Endodermal cell (in vitro differentiated cells): ENCODE measurements at places on chromosomes 1 and 21. TPM values are rescaled to one million over a fixed set of nuclear protein-coding genes. Genes with fewer than 3 reads are reported as not detected.

Gene TRIM67
- total RNA-seq = 0.04 to 0.08 TPM in 2 of 3 replicates, not detected in the other

GRCh38 chr1:182453631-182454030 is 3.7 kb downstream of the RGSL1 start:
- H3K27me3 ChIP-seq = peaks cover 36% of the 10 kb centered on the region
- DNase-seq = no peak

Gene GBP7
- not detected in 3 replicates for total RNA-seq

Gene PRR9
- total RNA-seq = not detected in 2 replicates

GRCh38 chr1:86997538-86997937 is 83.1 kb downstream of the HS2ST1 start:
- H3K27me3 ChIP-seq = no peaks in the 10 kb centered on the region

- H3K4me1 ChIP-seq = no peaks in the 10 kb centered on the region
- H3K27me3 ChIP-seq = peaks cover 15% of the 10 kb centered on the region
- no peak overlapping the region for H3K27ac ChIP-seq
- H3K36me3 ChIP-seq = no peaks in the 10 kb centered on the region
- no peak overlapping the region for H3K4me3 ChIP-seq
- DNase-seq = no peak
These were observed 27.6 kb downstream of the TP73 start for GRCh38 chr1:3679799-3680453.

Gene SV2A
- total RNA-seq = 19.2 to 26.6 TPM (median 25.6 TPM) in 3 replicates

DNA sequence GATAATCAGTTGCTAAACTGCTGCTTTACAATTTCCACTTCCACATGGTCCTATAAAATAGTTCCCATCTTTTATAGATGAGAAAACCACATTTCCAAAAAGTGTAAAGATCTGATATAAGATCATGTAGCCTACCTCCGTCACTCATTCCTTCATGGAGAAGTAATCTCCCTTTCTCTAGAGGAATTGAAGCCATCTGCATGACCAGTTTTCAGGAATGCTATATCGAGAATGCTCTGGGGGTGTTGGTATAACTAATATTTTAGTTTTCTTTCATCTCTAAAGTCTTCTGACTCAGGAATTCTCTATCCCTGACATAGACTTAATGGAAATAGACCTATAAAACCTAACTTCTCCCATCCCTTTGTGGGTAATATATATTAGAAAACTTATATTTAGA is 173.0 kb upstream of the UBE2U start:
- H3K36me3 ChIP-seq = peaks cover 5% of the 10 kb centered on the region
- no peak for DNase-seq
- H3K27ac ChIP-seq = no peak overlapping the region
- no peak overlapping the region for H3K4me3 ChIP-seq
- H3K4me1 ChIP-seq = no peaks in the 10 kb centered on the region

GRCh38 chr1:174701565-174701964 is 253.8 kb downstream of the GPR52 start:
- no peaks in the 10 kb centered on the region for H3K4me1 ChIP-seq
- DNase-seq = no peak

DNA sequence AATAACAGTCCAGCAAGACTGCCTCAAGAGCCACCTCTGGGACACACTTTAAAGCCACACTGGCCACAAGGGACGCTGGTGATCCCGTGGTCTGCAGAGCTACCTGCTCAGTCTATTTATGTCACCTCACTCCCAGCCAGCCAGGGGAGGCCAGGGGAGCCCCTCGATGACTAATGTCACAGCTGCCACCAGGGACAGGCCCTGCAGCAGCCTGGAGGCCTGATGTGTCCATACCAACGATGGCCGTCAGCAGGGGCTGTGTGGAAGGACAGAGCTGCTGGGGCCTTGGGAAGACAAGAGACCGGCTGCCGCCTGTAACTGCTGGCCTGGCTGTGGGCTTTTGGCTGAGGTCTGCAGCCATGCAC is 71.0 kb downstream of the SIK1 start:
- H3K27ac ChIP-seq = no peak overlapping the region
- no peaks in the 10 kb centered on the region for H3K27me3 ChIP-seq

GRCh38 chr21:14875704-14876523 is 188.9 kb downstream of the NRIP1 start:
- H3K4me1 ChIP-seq = peaks cover 4% of the 10 kb centered on the region
- H3K27me3 ChIP-seq = no peaks in the 10 kb centered on the region
- H3K36me3 ChIP-seq = no peaks in the 10 kb centered on the region
- no peak overlapping the region for H3K4me3 ChIP-seq
- no peak for DNase-seq
- H3K27ac ChIP-seq = no peak overlapping the region

Gene OR6N1
- not detected in 3 replicates for total RNA-seq

DNA sequence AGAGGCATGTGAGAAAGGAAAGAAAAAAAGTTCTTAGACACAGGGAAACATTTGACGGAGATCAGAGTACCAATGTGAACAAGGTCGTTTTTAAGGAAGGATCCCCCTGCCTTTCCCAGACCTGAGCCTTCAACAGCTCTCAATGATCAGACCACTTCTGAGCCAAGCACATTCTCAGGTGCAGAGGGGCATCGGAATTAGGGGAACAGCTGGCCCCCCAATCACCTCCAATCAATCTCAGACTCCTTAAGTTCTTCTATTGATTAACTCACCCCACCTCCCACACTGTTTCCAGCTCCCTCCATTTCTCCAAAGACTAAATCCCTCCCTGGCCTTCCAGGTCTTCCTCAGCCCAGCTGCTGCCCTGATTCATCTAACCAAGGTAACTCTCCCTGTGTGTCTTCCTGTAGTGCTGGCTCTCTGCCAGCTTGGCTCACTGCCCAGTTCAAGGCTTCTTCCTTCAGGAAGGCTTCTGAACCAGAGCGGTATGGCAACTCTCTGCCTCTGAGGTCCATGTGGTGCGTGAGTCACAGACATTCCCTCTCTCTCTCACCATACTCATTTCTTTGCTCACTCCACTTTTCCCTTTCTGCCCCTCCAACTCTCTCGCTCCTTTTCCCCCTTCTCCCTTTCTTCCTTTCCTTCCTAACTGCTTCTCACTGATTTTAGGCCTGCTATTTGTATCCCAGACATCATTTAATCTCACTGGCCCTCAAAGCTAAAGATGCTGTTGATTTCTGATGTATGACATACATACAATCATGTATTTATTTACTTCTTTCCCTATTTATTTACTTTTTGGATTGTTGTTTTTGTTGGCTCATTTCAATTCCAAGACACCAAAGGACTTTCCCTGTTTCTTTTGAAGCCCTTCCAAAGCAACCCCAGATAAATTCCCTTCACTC is 18.1 kb downstream of the CFAP45 start:
- H3K36me3 ChIP-seq = no peaks in the 10 kb centered on the region
- no peak overlapping the region for H3K27ac ChIP-seq
- DNase-seq = no peak
- H3K4me1 ChIP-seq = no peaks in the 10 kb centered on the region
- peaks cover 4% of the 10 kb centered on the region for H3K27me3 ChIP-seq

DNA sequence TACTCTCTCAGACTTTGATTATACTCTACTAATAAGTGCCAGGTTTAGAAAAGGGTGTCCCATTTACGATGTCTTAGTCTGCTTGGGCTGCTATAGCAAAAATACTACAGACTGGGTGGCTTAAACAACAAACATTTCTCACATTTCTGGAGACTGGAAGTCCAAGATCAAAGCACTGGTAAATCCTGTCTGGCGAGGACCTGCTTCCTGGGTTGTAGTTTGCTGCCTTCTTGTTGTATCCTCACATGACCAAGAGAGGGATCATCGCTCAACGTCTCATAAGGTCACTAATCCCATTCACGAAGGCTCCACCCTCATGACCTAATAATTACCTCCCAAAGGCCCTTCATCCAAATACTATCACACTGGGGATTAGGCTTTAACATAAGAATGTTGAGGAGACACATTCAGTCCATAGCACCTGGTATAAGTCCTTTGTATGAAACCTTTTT is 12.0 kb downstream of the PRDX6 start:
- no peaks in the 10 kb centered on the region for H3K4me1 ChIP-seq
- H3K4me3 ChIP-seq = no peak overlapping the region

- peak overlapping the region; percentile 19 for H3K27ac ChIP-seq
- H3K36me3 ChIP-seq = peaks cover 32% of the 10 kb centered on the region
- no peaks in the 10 kb centered on the region for H3K4me1 ChIP-seq
- no peak overlapping the region for H3K4me3 ChIP-seq
These were observed 35.5 kb downstream of the MTR start for GRCh38 chr1:236830560-236830959.

DNA sequence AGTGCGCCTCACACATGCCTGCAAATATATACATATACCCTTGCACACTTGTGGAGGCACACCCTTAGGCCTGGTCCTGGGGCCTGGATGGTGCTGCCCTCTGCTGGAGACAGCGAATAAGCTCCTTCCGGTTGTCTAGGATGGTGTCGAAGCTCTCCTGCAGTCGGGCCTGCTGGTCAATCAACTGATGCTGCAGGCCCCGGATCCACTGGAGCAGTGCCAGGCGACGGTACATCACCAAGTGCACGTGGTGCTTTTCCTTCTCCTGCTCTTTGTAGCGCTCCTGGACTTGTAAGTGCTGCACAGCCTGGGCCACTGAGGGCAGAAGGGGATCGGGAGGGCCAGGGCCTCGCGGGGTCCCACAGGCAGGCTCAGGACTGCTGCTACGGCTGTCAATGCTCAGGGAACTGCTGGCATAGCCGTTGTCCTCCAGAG is 3.1 kb downstream of the C1orf216 start:
- no peak overlapping the region for H3K27ac ChIP-seq
- H3K4me3 ChIP-seq = no peak overlapping the region
- peak; percentile 93 for DNase-seq
- peaks cover 12% of the 10 kb centered on the region for H3K36me3 ChIP-seq
- no peaks in the 10 kb centered on the region for H3K4me1 ChIP-seq

Gene TMEM39B
- total RNA-seq = 10.2 to 25.5 TPM (median 11.0 TPM) in 3 replicates

- DNase-seq = no peak
- H3K27me3 ChIP-seq = no peaks in the 10 kb centered on the region
- H3K36me3 ChIP-seq = no peaks in the 10 kb centered on the region
- no peak overlapping the region for H3K4me3 ChIP-seq
- no peak overlapping the region for H3K27ac ChIP-seq
These were observed 5.5 kb upstream of the PIK3R3 start for GRCh38 chr1:46137916-46138315.

- peaks cover 3% of the 10 kb centered on the region for H3K4me1 ChIP-seq
- no peak overlapping the region for H3K4me3 ChIP-seq
- no peak for DNase-seq
- no peaks in the 10 kb centered on the region for H3K27me3 ChIP-seq
- no peaks in the 10 kb centered on the region for H3K36me3 ChIP-seq
These were observed 227.0 kb downstream of the PBX1 start for GRCh38 chr1:164785841-164786534.

- no peak overlapping the region for H3K27ac ChIP-seq
- no peaks in the 10 kb centered on the region for H3K36me3 ChIP-seq
- H3K4me3 ChIP-seq = peak overlapping the region; percentile 89
- H3K4me1 ChIP-seq = no peaks in the 10 kb centered on the region
These were observed 88.4 kb downstream of the PRKAB2 start for GRCh38 chr1:147083919-147084272.

Gene FCER1G
- 0.61 and 0.68 TPM in 2 replicates for total RNA-seq

DNA sequence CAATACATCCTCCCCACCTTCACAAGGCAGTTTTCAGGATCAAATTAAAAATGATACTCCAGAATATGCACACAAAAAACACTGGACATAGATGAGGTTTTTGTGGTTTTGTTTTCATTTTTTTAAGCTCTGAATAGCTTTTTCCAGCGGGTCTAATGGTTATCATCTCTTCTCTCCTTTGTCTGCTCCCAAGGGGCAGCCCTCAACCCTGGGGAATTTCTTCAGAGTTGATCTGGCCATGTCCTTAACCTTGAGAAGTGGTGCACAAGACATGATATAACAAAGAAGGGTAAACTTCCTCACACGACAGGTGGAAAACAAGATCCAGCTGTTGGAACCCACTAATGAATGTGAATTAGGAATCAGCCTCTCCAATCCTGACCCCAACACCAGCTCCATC is 1.5 kb upstream of the CD244 start:
- no peak overlapping the region for H3K4me3 ChIP-seq
- no peaks in the 10 kb centered on the region for H3K27me3 ChIP-seq
- DNase-seq = no peak
- peaks cover 9% of the 10 kb centered on the region for H3K4me1 ChIP-seq
- H3K27ac ChIP-seq = no peak overlapping the region

Gene CDA
- 24.3 and 26.2 TPM in 2 replicates for total RNA-seq

Gene PGLYRP4
- total RNA-seq = not detected in 2 replicates

Gene HFM1
- 3.2 and 5.9 TPM in 2 replicates for total RNA-seq

GRCh38 chr1:221286399-221286798 is 407.2 kb downstream of the HLX start:
- H3K4me1 ChIP-seq = peaks cover 11% of the 10 kb centered on the region
- DNase-seq = no peak
- peak overlapping the region; percentile 86 for H3K27ac ChIP-seq
- no peak overlapping the region for H3K4me3 ChIP-seq

DNA sequence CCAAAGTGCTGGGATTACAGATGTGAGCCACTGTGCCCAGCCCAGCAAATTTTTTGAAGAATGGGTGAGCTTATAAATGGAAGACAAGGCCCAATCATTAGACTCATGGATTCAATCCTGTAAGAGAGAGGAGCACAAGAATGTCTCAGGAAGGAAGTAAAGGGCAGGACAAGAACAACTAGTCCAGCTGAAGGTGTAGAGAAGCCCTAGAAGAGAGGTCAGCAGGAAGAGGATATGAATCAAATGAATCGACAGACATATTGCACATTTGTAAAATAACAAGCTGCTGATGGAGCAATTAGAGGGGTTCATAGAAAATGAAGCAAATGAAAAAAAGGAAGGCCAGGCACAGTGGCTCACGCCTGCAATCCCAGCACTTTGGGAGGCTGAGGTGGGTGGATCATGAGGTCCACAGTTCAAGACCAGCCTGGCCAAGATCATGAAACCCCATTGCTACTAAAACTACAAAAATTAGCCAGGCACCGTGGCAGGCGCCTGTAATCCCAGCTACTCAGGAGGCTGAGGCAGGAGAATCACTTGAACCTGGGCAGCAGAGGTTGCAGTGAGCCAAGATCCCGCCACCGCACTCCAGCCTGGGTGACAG is 74.9 kb downstream of the MIS18A start:
- H3K27me3 ChIP-seq = no peaks in the 10 kb centered on the region
- no peaks in the 10 kb centered on the region for H3K4me1 ChIP-seq
- DNase-seq = no peak
- no peaks in the 10 kb centered on the region for H3K36me3 ChIP-seq

DNA sequence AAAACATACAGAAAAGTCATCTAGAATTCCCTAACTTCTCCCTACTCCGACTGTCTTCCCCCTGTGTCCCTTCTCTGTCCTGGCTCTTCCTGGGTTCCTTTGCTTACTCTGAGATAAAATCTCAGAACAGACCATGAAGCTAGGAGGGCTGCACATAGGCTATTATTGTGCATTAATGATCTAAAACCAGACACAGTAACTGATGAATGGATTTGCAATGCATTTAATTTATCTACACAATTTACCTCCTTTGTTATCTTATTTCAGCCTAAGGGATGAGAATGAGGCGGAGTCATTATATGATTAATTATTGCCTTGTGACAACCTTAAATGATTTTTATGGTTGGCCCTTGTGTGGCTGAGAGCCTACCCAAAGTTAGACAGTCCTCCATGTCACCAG is 14.5 kb downstream of the RHOU start:
- H3K4me1 ChIP-seq = no peaks in the 10 kb centered on the region
- H3K36me3 ChIP-seq = no peaks in the 10 kb centered on the region
- no peak overlapping the region for H3K27ac ChIP-seq
- DNase-seq = no peak
- no peak overlapping the region for H3K4me3 ChIP-seq
